ENCODE measurements at places on chromosomes 3 and 15.

DNA sequence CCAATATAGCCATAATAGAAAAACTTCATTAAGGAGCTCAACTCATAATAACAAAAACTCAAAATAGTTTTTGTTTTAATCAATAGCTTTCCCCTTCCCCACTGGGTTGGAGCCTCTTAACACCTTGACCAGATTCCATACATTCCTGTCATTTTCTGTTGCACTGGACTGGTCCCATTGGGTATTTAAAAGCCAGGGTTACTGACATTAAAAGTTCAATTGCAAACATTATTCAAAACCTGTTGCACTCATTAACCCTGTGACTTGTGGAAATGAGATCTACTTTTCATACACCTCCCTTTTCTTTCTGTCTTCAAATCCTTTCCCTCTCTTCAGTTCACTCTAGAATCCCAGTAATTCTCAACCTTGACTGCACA lies 1.7 kb upstream of the HRG start:
- DNase-seq: no peak

- DNase-seq: no peak
Observed at GRCh38 chr3:168828943-168829342, 733.2 kb upstream of the GOLIM4 start.

DNA sequence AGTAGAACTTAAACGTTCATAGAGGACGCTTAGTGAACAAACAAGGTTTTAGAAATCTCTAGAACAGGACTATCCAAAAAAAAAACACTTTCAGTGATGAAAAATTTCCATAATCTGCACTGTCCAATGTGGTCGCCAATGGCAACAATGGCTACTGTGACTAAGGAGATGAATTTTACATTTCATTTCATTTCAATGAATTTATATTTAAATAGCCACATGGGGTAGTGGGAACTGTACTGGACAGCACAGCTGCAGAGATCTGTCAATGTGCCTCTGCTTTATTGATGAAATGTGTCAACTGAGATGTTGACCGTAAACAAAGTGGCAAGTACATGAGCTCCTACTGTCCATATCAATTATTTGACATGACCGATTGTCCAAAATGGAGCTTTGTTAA lies 222.5 kb downstream of the MAGI1 start:
- no peak for DNase-seq

DNA sequence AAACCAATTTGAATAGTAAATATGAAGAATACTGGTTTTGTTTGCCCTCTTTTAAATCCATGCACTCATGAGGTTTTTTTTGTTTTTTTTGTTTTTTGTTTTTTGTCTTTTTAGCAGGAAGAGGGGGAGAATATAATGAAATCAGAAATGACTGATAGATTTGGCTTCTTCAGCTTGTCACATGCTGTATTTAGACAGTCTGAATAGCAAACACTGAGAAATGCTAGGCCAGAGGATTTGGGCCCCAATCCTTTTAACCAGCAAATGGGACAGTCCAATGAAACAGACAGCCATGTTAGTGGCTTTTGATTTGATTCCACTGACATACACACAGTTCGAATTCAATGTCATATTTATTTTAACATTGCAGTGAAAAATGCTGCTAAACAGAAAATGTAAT lies 14.2 kb upstream of the CEP152 start:
- no peak for DNase-seq

- DNase-seq: peak; percentile 92
Observed at GRCh38 chr3:49276475-49277382, at the start of gene C3orf62. TSS of gene C3orf62 (minus strand) at chr3:49277232. CDS start at chr3:49276872, 360 bp downstream.

- DNase-seq: no peak
Observed at GRCh38 chr15:35665896-35666536, 120.1 kb upstream of the DPH6 start.

DNA sequence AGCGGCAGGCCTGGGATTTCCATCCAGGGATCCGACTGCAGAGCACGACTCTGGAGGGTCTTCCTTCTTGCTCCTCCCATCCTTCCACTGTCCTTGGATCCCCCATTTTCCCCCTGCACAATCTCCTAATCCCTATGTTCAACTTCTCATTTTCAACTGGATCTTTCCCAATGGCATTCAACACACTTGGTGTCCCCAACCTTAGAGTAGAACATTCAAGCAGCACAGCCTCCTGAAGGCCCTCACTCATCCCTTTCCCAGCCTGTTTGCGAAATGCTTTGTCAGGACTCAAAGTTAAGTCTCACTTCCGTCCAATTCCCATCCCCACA lies 32.3 kb downstream of the RPN1 start:
- DNase-seq: no peak

GRCh38 chr3:10380906-10381305 lies 60.0 kb upstream of the SEC13 start:
- no peak for DNase-seq

DNA sequence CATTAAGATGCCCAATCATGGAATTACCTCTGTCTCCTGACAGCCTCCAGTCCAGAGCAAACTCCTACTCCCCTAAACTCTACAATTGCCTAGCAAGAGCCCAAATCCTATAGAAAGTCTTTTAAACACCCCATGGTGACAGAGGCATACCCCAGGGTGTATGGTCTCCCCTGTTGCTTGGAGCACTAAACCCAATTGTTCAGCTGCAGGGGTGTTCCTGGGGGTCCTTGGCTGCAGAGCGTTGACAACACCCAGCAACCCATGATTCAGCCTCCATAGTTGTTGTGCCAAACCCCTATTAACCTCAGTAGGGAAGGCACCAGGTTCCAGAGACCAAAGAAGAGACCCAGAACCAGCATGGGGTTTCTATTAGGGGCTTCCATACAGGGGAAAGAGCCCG lies 41.8 kb upstream of the NEDD4 start:
- no peak for DNase-seq

DNA sequence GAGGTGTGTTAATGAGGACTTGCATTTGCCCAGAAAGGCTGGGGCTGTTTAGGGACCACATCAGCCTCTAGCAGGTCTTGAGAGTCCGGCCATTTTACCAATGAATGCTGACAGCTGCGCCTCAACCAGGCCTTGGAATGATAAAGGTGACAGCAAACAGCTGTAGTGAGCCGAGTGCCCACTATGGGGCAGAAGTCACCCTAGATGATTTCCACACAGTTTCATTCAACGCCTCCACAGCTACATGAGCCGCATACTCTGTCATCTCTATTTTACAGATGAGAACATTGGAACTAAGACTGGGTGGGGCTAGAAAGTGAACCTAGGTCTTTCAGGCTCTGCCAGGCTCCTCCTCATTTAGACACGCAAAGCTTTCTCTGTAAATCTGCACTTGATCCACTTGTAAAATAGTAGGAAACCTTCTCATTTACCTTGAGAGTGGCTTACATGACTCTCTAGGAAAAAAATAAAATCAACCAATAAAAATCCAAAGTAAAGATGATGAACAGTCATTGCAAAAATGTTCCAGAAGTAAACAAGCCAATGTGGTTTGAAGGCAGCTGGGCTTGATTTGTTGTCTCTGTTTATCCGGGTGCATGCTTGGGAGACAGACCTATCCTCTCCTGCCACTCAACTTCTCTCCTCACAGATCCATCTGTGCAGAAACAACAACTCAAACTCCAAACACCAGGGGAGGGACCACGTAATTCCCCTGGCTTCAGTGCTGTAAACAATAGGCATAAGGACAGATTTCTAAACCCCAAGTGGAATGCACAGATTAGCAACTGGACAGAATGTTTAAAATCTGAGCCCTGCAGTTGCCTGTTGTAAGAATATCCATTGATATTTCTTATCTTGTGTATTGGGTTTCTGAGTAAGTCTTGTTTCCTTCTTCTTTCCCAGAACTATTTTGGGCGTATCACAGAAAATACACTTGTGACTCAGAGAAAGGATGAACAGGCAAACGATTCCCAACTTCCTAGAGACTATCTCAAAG lies 31.5 kb upstream of the LDHAL6B start:
- DNase-seq: peak; percentile 62

DNA sequence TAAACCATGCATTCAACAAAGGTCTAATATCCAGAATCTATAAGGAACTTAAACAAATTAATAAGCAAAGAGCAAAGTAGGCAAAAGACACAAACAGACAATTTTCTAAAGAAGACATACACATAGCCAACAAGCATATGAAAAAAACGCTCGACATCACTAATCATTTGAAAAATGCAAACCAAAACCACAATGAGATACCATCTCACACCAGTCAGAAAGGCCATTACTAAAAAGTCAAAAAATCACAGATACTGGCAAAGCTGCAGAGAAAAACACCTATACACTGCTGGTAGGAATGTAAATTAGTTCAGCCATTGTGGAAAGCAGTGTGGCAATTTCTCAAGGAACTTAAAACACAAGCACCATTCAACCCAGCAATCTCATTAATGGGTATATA lies 53.8 kb downstream of the FSIP1 start:
- DNase-seq: no peak

DNA sequence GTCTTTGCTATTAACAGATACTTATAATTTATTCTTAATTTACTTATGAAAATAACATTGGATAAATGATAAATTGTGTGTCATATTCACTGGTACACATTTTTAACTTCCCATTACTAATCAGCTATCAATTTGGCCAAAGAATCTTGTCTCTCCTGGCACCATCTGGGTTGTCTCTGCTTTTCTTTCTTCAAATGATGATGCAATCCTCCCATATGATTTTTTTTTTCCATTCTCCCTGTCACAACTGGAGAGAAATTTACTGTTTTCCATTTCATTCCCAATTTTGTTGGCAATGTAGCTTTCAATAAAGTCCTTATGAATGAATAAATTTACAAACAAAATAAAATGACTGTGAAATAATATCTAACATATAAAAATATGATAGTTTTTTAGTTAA lies 743.7 kb upstream of the EPHA6 start:
- DNase-seq: no peak

- no peak for DNase-seq
Observed at GRCh38 chr15:76932135-76932966, 802 bp downstream of the RCN2 start.

- no peak for DNase-seq
Observed at GRCh38 chr3:67678665-67679064, 24.3 kb upstream of the SUCLG2 start.
